ENCODE measurements at places on chromosomes 16 and 17. TPM values are rescaled to one million over a fixed set of nuclear protein-coding genes. Genes with fewer than 3 reads are reported as not detected.

PRM2 gene
- total RNA-seq = not detected

DNA sequence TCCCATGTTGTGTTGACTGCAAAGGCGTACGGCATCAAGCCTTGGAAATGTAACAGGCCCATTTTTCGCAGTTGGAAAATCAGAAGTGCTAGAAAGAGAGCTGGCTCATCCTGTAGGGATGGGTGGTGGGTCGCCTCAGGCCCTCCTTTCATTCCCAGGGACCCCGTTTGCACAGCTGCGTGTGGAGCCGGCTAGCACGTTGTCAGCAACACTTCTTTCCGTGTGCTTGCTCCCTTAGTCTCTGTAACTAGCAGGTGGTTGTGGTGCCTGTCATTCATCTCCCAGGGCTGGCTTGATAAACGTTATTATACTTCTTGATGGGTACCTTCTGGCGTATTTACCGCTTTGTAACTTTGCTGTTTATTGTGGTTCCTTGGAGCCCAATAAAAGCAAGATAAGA, 239.0 kb upstream of the CACNG5 start:
- DNase-seq = no peak

GRCh38 chr17:72139212-72139611, 18.4 kb downstream of the SOX9 start:
- no peak for DNase-seq

GRCh38 chr17:65552214-65552613, 9.2 kb downstream of the AXIN2 start:
- no peak for DNase-seq

KRTAP9-4 gene
- total RNA-seq = not detected

- no peak for DNase-seq
Observed at GRCh38 chr16:88589441-88589840, 19.2 kb downstream of the ZC3H18 start.

DNA sequence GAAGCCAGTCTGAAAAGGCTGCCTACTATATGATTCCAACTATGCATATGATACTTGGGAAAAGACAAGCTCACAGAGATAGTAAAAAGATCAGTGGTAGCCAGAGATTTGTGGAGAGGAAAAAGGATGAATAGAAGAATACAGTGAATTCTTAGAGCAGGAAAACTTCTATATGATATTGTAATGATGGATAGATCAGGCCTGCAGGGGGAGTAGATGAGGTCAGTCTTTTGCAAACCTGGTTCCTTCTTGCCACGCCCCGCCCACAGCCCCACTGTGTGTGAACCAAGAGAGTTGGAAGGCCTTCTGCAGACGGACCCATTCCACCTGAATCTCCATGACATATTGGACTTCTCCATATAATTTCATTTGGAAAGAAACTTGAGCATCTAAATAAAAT, 761 bp upstream of the CCL8 start:
- no peak for DNase-seq

DNA sequence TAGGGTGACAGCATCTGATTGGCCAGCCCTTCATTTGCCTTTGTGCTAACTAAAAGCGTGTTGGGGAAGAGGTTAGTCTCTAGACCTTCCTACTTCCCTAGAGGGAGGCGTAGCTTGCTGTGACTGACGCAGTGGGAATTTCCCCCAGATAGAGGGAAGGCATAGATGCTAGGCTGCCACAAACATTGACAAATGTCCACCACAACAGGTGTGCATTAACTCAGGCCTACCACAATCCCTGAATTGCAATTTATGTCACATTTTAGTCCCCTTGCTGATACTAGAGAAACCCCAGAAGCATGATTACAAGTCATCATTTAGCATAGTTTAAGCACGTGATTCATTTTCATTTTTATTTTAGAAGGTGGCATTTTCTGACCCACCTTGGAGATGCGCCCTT, 76.3 kb upstream of the WSB1 start:
- DNase-seq = no peak

GEMIN4 gene
- 21.0 TPM for total RNA-seq

CCL4L2 gene
- total RNA-seq = not detected

TNK1 gene
- total RNA-seq = 22.1 TPM

DNA sequence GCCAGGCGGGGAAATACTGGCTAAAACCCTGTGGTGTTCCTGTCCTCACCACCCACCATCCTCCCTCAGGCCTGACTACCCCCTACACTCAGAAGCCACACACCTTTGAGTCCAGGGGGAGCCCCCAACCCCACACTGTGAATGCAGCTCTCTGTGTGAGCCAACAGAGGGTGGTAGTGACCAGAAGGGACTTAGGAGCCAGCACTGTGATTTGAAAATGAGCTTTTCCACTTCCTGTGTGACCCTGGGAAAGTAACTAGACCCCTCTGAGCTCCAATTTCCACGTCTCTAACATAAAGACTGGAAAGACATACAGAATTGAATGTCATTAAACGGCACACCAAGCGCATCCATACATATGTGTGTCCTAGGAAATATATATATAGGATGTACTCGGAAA, 58.7 kb downstream of the SDK2 start:
- DNase-seq = no peak

DNA sequence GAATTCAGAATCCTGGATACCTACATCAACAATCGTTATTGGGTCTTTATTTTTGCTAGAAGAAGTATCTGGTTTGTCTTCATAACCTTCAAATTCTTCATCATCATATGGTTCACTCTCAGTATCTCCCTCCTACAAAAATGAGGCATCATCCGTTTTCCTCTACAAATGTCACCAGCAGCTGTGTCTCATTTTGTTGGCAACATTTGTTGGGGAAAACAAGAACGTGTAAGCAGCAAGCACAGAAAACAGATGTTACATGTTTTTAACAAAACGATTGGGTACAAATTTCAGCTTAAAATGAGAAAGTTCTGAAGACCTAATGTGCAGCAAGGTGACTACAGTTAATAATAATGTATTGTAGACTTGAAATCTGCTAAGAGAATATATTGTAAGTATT, 8.7 kb downstream of the CCDC47 start:
- no peak for DNase-seq

VWA3A gene
- 2.3 TPM for total RNA-seq

TBC1D3B gene
- 5.2 TPM for total RNA-seq

DNA sequence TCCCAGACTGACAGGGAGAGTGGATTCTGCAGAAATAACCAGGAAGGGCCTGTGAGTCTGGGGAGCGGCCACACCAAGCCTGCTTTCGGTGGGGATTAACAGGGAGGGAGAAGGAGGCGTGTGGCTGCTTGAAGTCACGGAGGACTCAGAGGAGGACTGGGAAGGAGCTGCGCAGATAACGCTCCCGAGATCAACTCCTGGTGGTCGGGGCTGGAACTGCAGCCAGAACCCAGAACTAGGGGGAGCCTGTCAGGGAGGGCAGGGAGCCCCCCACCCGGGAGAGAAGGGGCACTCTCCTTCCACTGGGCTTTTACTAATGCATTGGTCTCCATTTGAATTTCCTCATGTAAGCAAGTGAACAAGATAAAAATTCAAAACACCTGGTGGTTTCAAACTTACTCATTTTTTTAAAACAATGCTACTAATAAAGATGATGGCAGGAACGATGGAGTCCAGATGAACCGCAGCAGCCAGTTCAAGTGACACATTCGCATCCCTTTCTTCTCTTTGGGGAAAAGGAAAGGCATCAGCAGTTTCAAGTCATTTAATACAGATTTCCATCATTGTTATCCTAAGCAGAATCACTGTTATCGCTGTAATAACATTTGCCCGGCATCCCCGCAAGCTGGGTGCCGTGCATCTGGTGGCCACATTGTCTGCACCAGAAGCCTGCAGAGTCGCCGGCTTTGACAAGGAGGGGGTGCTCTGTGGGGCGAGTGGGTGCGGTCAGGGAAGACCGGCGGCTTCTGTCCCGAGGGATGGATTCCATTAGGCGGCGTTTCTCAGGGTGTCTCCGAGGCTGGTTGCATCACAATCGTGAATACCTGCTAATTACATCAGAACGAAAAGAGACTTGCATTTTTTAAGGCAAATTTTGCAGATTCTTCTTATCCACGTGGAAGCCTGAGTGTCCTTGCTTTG, 183.0 kb downstream of the FOXL1 start:
- no peak for DNase-seq

GRCh38 chr16:3773663-3774062, 56.3 kb upstream of the TRAP1 start:
- DNase-seq = no peak

GRCh38 chr16:52817696-52818095, 235.0 kb downstream of the CHD9NB start:
- DNase-seq = no peak

DNA sequence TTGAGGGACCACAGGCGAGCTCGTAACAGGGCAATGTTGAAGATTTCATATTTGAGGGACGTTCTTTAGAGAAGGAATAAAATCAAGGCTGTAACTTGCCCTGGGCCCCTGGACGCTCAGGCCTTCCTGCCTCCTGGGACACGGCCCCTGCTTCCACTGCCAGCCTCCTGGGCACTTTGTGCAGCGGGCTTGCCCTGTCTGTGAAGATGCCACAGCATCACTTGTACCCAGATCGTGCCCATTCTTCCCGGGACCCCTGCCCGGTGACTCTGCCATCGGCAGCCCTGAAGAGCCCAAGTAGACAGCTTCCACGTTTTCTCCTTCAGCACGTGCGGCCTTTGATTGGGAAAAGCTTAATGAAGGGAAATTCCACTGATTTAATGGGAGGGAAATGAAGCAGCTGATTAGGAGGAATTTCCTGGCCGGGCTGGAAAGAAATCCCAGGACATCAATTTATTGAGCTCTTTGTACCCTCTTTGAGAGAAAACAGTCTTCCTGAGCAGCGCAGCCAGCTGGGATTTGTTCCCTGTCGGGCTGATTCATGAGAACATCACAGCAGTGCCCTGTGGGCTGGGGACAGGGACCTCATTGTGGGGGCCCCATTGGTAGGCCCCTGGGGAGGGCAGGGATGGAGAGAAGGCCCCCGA, 71.5 kb downstream of the CRISPLD2 start:
- no peak for DNase-seq

MAPK7 gene
- 22.7 TPM for total RNA-seq
